ENCODE measurements at places on chromosomes 6 and 20.

DNA sequence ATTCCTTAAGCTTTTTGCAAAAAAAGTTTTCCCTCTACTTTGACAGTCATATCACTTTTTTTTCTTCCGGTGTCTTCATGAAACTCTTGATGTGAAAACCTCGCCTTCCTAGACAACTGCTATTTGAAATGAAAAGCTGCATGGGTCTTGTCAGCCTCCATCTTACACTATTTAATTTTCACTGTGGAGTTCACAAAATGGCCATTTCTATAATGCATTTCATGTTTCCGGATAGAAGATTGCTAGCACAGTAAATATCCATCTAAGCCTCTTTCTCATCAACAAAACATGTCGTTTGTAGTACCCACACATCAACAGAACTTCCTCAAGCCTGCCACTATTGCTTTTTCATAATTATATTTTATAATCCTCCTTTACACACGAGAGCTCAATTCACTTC, 204.9 kb upstream of the ID4 start:
- DNase-seq = no peak

- DNase-seq = no peak
Measured at GRCh38 chr6:159828074-159828473, 28.0 kb downstream of the PNLDC1 start.

GRCh38 chr6:7106752-7107577, 796 bp upstream of the RREB1 start:
- DNase-seq = no peak

DNA sequence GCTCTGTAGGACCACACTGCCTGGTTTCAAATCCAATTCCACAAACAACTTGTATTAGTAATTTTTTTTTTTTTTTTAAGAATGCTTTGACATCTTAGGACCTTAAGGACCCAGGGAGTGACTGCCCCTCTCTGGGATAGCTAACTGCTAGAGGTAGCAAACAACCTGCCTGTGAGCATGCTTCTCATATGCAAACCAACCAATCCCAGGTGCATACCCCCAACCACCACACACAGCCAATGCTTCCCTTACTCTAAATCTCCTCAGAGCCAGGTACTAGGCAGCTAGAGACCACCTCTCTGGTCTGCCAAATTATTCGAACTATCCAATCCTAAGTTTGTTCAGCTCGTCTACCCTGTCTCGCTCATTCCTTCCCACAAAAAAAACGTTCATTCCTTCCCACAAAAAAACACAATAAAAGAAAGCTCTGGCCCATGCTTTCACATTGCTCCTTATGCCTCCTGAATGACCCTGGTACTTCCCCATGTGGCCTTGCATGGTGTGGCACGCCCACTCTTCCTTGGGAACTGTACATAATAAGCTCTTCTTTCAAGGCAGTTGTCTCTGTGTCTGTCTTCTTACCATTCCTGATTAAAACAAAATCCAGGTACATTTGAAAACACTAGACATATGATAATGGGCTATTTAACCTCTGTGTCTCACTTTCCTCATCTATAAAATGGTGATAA, 6.4 kb downstream of the SERAC1 start:
- no peak for DNase-seq

DNA sequence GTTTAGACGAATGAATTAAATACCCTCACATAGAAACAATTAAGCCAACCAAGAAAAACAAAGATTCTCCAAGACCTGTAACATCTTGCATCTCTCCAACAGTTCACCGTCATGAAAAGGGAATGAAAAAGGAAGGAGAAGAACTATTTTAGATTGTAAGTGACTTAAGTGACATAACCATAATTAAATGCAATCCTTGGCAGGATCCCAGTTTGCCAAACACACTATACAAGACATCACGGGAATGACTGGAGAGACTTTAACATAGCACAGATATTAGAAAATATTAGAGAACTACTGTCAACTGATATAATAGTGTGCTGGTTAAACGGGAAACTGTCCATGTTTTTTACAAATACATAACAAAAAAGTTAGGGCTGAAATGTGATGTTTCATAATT, 22.2 kb downstream of the EPB41L2 start:
- DNase-seq = no peak

- peak; percentile 67 for DNase-seq
Measured at GRCh38 chr6:106520711-106521401, 108.4 kb downstream of the RTN4IP1 start.

DNA sequence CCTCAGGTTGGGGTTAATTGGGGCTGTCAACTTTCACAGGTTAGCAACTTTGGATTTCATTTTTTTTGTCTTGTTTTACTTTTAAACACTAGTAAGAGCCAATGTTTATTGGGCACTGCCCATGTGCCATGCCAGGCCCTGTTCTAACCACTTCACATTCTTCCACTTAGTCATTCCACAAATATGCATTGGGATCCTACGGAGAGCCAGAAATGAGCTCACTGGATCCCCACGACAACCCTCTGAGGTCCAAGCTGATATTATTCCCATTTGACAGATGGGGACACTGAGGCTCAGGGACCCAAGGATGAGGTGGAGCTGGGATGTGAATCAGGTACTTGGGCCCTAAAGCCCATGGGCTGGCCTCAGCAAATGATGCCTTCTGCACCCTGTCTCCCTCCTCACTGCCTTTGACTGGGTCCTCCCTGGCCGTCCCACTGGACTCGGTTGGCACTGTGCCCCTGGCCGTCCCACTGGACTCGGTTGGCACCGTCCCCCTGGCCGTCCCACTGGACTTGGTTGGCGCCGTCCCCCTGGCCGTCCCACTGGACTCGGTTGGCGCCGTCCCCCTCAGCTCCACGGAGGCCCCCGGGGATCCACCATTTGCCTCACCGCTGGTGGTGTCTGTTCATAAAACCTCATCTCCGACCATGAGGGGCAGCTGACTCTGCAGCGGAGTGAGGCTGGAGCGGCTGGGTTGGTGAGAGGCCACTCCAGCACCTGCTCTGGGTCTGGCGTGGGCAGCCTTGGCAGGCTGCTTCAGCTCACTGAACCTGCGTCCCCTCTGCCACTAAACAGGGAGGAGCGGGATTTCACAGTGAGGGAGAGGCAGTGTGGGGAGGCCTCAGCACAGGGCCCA, 4.8 kb upstream of the PMEPA1 start:
- no peak for DNase-seq

GRCh38 chr6:134312038-134312660, 5.8 kb downstream of the SGK1 start:
- no peak for DNase-seq

DNA sequence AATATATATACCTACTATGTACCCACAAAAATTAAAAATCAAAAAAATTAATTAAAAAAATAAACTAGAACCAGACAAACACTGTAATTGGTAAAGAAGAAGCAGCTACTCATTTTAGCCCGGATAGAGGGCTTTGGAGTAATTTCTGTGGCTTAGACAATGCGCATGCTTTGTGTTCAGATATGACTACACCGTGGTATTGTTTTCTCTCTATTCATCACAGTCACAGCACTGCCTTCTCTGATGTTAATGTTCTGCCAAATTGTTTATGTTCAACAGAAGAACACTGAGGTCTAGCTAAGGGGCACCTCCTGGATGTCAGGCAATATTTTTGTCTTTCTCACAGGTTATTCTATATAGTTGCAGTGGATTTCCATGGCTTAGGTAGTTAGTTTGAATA, 77.5 kb upstream of the GJE1 start:
- DNase-seq = no peak

DNA sequence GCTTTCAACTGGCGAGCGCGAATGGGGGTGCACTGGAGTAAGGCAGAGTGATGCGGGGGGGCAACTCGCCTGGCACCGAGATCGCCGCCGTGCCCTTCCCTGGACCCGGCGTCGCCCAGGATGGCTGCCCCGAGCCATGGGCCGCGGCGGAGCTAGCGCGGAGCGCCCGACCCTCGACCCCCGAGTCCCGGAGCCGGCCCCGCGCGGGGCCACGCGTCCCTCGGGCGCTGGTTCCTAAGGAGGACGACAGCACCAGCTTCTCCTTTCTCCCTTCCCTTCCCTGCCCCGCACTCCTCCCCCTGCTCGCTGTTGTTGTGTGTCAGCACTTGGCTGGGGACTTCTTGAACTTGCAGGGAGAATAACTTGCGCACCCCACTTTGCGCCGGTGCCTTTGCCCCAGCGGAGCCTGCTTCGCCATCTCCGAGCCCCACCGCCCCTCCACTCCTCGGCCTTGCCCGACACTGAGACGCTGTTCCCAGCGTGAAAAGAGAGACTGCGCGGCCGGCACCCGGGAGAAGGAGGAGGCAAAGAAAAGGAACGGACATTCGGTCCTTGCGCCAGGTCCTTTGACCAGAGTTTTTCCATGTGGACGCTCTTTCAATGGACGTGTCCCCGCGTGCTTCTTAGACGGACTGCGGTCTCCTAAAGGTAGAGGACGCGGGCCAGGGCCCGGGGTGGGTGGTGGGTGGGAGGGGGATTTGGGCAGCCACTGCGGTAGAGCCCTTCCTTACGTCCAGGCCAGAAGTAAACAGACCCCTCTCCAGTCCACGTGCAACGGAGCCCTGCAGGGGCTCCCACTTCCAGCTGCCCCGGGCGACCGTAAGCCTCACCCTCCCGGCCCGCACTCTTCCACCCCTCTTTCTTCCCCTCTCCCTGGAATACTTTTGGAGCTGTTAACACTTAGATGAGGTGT, 998 bp downstream of the BMP2 start:
- DNase-seq = no peak

- DNase-seq = no peak
Measured at GRCh38 chr6:43461936-43462335, 6.6 kb upstream of the DLK2 start.

GRCh38 chr6:30152016-30152673, 8.9 kb downstream of the TRIM10 start:
- DNase-seq = no peak

GRCh38 chr6:148973538-148974208, 226.8 kb downstream of the UST start:
- no peak for DNase-seq

DNA sequence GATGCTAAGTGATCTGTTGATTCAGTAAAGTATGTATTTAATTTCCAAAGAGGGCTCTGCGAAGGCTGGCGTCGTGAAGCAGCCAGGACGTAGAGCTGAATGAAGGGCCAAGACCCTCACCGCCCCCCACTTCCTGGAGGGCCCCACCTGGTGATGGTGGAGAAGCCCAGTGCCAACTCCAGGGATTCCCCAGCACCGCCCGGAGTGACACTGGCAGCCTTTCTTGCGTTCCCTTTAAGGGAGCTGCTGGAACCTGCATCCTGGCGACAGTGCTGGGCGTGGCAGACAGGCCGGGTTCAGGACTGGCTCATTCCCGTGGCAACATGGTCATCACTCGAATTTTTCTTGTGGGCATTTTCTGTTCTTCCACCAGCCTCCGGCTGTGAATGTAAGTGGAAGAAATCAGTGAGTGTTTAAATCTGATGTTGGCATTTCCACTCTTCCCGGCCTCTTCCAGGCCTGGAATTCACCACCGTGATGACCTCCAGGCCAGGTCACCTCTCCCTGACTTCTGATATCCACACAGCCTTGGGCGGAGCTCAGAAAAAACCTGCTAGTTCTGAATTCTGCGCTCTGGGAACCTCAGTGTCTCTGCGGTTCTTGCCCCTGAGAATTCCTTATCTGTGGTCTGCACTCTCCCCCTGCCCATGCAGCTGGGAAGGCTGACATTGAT, 57.4 kb upstream of the DACT2 start:
- DNase-seq = no peak

DNA sequence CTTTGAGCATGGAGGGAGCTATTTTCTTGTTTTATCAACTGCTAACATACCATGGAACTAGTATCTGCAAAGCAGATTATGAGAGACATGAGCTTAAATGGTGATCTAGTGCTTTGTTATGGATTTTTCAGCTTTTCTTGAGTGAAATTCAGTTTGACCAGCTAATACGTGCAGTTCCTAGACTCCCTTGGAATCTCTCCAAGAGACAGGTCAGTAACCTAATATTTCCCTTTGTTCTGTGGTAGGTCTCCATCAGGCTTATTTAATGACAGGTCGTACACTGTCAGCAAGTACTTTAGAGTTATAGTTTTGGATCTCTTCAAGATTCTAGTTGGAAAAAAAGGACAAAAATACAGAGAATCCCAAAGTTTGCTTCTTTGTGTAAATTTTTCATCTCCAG, 43.9 kb downstream of the HDAC2 start:
- DNase-seq = no peak

DNA sequence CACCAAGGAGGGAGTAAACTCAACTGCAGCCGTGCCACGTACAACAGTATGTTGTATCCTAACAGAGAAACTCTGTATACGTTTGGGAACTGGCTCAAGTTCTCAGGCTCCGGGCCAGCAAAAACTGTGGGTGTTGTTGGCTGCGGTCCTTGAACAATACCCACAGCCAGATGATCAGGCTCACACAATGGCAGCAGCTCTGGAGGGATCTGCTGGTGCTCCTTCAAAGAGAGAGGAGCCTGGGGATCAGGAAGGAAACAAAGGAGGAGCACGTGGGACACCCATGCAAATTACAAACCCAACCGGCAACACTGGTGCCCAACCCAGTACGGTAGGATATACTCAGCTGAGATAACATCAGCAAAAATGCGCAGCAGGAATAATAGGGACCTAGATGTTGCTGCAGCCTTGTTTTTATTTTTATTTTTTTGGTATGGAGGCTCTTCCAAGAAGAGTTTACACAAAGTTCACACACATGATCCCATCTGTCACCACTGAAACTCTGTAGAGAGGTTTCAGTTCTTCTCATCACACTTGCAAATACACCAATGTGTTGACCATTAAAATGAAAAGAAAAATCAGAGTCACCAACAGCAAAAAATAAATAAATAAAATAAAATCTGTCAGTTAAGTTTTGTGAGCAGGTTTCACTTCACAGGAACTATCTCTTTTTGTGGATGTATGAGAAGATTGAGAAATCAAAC, 41.2 kb upstream of the PDE10A start:
- DNase-seq = no peak

DNA sequence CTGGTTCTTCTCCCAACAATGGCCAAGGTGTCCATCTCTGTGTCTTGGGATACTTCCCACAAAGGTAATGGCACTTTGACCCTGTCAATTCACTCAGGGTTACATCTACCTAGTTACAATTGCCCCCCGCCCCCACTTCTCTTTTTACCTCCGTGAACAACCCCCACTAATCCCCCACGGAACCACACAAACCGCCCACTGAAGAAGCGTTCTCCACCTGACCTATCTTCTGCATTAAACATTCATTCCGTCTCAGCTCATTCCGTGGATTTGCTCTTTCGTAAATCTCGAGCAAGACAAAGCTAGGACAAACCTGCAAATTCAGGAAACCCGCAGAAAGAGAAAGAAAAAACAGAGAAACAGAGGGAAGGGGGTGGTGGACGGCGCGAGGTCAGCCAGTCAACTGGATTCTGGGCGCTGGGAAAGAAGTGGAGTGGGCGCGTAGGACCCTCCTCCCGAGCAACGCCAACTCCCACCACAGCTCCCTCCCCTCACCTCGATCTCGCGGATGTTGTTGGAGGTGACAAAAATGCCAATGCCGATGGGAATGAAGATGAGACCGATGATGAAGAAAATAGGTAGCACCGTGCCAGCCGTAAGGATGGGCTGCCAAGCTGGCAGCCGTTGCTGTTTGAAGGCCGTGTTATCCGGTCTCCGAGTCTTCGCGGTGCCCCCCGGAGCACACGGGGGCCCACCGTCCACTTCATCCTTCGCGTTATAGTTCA, 523 bp downstream of the TMEM30A start:
- DNase-seq = peak; percentile 7

Measured in activated CD4-positive, alpha-beta T cell treated with anti-CD3 and anti-CD28 coated beads for 24 hours (primary cell).